ENCODE measurements at places on chromosomes 7 and 10. TPM values are rescaled to one million over a fixed set of nuclear protein-coding genes. Genes with fewer than 3 reads are reported as not detected.

JCAD gene
- total RNA-seq: 55.3 TPM

NRP1 gene
- 15.7 TPM for total RNA-seq

GNGT1 gene
- total RNA-seq: not detected

CYTH3 gene
- total RNA-seq: 17.5 TPM

SLC13A1 gene
- not detected for total RNA-seq

PGAM2 gene
- not detected for total RNA-seq

CRHR2 gene
- not detected for total RNA-seq

COL1A2 gene
- 34.4 TPM for total RNA-seq

TRIL gene
- total RNA-seq: 31.8 TPM

NT5C3A gene
- 24.8 TPM for total RNA-seq

SPRN gene
- total RNA-seq: not detected

SPDYE5 gene
- total RNA-seq: not detected

HOXA11 gene
- total RNA-seq: 0.09 TPM

HKDC1 gene
- total RNA-seq: under 0.01 TPM

SKIDA1 gene
- 5.4 TPM for total RNA-seq

SCD gene
- 42.6 TPM for total RNA-seq

FEZF1 gene
- not detected for total RNA-seq

ASIC3 gene
- 0.09 TPM for total RNA-seq

STAG3 gene
- 0.60 TPM for total RNA-seq

SEMA3C gene
- 2.2 TPM for total RNA-seq

PTPN20 gene
- total RNA-seq: 0.11 TPM

ZNF22 gene
- 34.6 TPM for total RNA-seq

UTF1 gene
- not detected for total RNA-seq

H2BK1 gene
- not detected for total RNA-seq

Data from dermis lymphatic vessel endothelial cell (primary cell).